ENCODE measurements at places on chromosomes 4 and X.

DNA sequence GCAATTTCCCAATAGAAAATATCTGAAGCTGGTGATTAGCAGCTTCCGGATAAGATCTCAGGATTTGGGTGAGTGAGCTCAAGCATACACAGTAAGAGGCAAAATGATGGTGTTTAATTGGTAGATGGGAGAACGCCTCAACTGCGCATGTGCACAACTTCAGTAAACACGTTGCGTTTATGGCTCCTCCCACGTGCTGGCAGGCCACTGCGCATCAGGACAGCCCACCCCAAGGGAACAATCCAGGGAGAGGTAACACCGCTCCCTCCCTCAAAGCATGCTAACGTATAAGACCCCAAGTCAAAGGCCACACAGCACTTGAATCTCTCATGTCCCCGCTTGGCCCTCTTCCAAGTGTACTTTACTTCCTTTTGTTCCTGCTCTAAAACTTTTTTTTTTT, 10.3 kb upstream of the CENPU start:
- DNase-seq = no peak

- no peak for DNase-seq
Measured at GRCh38 chrX:84475596-84475995, 26.7 kb downstream of the HDX start.

DNA sequence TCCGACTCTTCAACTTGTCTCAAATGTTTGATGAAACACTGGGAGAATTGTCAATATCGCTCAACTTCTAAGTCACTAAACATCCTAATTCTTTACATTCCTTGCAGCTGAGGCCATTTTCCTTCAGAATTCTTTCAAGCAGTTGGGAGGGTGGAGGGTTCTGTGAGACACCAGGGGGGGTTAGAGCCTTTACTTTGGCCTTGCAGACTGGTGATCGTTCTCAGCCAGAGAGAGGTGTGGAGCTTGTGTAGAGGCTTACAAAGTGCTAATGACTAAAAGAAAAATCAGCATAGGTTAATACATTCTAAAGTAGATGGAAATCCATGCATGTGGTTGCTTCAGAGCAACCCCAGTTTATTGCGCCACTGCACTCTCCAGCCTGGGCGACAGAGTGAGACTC, 21.3 kb upstream of the SOX3 start:
- no peak for DNase-seq

DNA sequence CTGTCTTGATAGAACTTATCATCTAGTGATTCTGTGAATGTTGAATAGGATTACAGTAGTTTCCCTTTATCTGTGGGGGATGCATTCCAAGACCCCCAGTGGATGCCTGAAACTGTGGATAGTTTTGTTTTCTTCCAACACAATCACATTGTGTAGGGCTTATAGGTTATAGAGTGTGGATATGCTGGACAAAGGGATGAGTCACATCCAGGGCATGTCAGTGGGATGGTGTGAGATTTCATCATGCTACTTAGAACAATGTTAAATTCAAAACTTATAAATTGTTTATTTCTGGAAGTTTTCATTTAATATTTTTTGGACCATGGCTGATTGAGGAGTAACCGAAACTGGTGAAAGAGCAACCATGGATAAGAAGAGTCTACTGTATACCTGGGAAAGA, 432.3 kb upstream of the ATOH1 start:
- no peak for DNase-seq

- DNase-seq = no peak
Measured at GRCh38 chrX:17035111-17035510, 88.7 kb downstream of the REPS2 start.

- DNase-seq = no peak
Measured at GRCh38 chr4:54687887-54688841, 30.4 kb downstream of the KIT start.

DNA sequence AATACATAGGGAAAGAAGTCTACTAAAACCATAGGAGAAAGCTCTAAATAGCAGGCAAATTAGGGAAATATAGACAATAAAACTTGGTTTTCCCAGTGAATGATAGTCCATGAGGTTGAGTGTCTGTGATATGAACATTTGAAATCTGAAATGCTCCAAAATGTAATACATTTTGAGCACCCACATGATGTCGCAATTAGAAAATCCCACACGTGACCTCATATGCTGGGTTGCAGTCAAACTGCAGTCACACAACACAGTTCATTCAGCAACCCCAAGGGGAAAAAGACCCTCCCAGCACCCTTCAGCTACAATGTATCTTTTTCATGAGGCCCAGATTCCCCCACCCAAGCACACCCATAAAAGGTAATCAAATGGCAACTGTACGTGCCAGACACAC, 155.6 kb downstream of the BTC start:
- DNase-seq = no peak

DNA sequence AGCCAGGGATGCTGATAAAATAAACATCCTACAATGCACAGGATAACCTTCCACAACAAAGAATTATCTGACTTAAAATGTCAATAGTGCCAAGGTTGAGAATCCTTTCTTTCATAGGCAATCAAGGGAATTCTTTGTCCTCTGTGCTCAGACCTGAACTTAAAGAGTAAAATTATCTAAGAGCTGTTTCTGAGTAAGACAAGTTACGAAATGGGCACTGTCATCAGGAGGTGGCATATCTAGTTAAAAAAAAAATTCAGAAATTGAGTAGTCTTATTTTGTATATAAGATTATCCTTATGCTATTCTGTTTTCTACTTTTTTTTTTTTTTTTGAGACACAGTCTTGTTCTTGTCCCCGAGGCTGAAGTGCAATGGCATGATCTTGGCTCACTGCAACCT, 3.3 kb upstream of the RAB33B start:
- DNase-seq = no peak

All from SHP77 (cell line).